ENCODE measurements at places on chromosomes 7 and 10.
A peak's percentile ranks its signal among the peaks of the same experiment; 100 is the strongest.

DNA sequence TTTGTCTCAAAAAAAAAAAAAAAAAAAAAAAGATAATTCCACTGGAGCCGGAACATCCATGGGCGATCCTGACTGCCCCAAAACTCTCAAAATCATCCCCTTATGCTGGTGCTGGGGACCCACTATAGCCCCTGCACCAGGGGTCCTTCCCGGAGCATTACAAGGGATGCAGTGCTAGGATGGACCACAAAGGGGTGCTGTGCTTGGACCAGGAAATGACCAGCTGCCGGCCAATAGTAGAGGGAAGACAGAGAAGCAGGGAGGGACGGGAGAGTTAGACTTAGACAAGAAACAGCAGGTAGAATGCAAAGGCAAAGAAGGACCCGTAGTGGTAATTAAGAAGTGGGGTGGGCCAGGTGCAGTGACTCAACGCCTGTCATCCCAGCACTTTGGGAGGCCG is 40.5 kb downstream of the RCC1L start:
- no peak for DNase-seq

DNA sequence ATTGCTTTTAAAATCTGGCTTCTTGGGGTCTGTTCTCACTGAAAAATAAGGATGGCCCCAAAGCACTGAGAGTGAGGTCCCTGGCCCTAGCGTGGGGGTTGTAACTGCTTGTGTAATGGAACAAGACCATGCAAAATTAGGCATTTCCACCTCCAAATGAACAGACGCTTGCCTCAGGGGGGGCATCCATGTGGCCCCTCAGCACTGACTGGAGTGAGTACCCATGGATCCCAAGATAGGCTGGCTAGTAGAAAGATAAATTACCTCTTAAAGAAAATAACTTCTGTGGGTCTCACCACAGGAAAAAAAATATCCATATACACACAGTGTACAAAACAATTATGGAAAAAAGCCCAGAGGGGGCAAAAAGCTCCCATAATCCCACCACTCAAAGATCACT is 15.2 kb upstream of the CPA1 start:
- no peak for DNase-seq

GRCh38 chr10:21138769-21139340 is 241.7 kb upstream of the NEBL start:
- DNase-seq: no peak

GRCh38 chr7:128007303-128007680 is 23.9 kb downstream of the LRRC4 start:
- no peak for DNase-seq

- no peak for DNase-seq
These were observed 154.3 kb downstream of the SEMA3E start for GRCh38 chr7:83494683-83495082.

DNA sequence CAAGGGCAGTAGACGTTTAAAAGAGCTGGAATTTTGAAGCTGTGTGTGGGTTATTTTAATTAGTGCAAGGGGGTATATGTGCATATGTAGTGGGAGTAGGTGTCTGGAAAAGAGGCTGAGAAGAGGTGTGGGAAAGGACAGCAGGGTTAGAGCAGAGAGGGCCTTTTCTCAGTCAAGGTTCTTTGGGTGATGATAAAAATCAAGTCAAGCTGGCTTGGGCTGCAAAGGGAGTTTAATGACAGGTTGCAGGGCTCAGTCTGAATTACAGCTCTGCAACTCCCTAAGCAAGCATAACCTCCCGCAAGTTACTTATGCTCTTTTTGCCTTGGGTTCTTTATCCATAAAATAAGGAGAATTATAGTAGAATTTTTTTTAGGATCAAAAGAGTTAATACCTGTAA is 83.5 kb downstream of the RELN start:
- DNase-seq: no peak

DNA sequence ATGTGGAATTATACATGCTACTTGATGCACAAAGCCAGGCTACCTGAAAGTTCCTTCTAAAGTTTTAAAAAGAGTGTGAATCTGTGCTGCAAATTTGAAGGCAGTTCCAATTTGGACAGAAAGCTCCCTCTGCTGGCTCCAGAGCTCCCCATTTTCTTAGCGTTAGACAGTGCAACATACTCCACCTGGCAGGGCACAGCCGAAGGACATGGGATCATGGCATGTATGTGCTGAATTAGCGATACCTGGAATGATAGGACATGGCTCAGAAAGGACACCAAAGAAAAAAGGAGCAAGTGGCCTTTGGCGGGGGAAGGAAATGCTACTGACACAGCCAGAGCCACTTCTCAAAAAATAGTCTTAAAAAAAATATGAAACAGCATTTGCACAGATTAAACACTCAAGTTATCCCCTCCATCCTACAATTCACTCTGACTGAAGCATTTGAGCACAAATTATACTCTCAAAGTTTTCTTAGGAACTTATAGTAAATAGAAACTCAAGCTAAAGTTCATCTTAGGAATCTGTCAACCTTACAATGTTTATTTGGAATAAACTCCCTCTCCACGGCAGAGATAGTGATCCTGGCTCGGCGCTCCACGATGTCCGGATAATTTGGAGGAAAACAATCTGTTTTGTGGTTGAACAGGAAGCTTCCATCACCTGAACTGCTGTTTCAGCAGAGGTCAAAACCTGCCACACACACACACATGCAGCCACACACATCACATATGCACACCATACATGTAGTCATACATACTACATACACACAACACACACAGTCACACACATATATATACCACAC is 80.0 kb downstream of the C7orf25 start:
- DNase-seq: peak; percentile 21

DNA sequence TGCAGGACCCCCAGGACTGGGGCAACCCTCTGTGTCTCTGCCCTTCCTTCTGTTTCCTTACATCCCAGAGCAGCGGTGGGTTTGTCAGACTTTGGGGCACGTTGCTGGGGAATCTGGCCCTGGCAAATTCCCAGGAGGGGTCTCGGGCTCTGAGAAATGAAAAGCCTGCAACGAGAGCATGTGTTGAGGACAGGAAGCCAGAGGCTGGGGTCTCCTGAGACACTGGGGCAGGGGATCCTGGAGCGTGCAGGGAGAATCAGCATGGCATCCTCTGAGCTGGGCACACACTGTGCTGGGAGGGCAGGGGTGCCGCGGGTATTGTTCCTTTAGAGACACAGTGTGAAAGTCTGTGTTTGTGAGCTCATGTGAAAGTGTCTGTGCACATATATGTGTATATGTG is 279.9 kb upstream of the PPP2R2D start:
- DNase-seq: no peak

- no peak for DNase-seq
These were observed 77.5 kb upstream of the CACUL1 start for GRCh38 chr10:118832241-118832651.

DNA sequence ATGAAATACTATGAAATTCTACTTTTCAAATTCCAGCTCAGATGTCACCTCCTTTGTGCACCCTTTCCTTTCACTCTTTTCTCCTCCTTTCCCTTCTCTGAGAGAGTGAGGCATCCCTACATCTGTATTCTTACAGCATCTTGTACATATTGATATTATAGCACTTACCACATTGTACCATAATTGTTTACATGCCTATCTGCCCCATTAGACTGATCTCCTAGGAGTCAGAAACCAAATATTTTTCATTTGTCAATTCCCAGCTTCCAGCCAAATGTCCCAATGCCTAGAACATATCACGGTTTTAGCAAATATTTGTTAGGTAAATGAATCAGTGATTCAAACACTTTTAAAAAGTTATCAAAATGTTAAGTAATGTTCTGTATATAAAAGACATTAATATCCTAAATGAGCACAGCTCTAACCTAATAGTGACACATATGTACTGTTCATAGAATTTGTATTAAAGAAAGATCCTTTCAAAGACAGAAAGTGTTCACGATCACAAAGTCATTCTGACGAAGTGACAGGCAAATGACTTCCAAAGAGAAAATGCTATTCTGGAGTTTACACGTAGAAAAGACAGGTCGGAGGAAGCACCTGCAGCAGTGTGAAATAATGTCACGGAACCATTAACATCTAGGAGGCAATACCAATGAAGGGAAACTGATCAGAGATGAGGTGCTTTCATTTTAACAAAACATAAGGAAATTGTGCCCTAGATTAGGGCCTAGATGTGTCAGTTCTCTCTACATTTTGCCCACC is 774.2 kb downstream of the MAGI2 start:
- DNase-seq: no peak

GRCh38 chr10:111445667-111446066 is 368.8 kb downstream of the ADRA2A start:
- no peak for DNase-seq

GRCh38 chr10:14740684-14741247 is 33.9 kb downstream of the FAM107B start:
- no peak for DNase-seq

DNA sequence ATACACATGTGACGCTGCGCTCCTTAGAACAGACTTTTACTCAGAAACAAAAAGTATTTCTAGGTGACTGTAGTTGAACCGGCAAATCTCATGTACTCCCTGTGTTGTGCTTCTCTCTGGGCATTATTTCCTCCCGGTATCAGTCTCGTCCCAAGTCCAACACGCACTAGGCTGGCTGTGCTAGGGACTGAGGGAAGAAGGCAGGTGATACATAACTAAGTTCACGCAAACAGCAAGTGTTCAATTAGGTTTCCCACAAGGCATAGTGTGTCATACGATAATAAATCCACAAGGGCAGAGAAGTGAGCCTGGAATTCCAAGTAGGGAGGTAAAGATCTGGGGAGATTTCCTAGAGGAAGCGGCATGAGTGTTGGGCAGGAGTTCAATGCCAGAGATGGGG is 20.4 kb downstream of the FAM53B start:
- no peak for DNase-seq

GRCh38 chr7:117827862-117828261 is 45.4 kb downstream of the CTTNBP2 start:
- no peak for DNase-seq

DNA sequence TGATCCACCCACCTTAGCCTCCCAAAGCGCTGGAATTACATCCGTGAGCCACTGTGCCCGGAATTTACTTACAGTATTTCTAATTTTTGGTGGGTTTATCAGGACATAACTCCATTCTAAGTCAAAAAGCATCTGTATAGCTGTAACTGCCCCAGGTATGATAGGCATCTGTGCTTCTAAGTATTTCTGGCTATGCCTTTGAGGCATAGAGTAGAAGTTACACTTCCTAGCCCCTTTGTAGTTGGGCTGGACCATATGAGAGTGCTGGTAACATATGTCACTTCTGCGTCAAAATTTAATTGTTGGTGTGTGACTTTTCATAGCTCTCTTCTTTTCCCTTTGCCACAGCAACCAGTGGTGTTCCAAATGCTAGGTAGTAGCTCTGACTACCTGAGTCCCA is 153.3 kb downstream of the RTKN2 start:
- no peak for DNase-seq

DNA sequence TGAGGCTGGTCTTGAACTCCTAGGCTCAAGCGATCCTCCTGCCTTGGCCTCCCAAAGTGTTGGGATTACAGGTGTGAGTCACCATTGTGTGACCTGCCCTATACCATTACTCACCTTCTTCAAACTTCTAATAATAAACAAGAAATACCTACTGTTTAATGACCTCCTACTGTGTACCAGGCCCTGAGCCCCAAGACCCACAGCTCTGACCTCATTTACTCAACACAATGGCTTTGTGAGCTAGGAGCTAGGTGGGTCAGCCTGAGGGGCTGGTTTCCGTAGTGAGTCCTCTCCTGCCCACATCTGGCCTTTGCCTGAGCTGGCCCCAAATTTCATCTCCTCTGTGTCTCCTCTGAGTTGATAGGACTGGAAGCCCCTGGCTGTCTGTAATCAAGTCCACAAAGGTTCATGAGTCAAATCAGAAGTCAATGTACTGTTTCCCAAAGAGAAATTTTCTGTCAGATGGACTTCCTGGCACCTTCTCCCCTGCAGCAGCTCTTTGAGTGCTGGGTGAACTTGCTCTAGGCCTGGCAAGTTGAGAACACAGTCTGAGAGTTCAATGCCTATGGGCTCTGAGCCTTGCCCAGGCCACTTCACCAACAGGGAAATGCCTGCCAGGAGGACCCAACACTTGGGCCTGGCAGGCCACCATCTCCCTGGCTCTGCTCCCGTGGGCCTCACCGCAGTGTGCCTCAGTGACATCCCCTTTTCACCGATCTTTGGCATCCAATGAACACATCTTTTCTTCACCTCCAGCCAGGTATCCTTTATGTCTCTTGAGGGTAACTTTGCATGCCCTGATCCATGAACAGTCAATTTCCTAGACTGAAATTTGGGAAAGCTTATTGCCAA is 24.0 kb downstream of the NEURL1 start:
- DNase-seq: no peak

GRCh38 chr7:159218607-159219006 is 73.9 kb upstream of the VIPR2 start:
- DNase-seq: no peak

DNA sequence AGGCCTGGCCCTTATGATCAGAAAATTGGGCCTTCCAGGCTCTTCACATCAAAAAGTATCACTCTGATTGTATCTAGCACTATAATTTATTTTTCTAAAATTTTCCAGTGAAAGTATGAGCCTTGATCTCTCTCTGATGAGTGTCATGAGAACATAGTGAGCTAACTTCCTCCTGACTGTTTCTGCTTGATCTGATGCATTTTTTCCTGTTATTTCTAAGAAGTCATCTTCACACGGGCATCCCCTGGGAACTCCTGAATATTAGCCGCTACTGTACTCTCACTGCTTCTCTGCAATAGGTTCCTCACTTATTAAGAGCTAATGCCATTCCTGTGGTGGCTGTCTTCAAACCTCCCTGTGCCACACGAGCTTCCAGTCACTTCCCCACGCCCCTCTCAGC is 63.1 kb upstream of the ZPBP start:
- no peak for DNase-seq

DNA sequence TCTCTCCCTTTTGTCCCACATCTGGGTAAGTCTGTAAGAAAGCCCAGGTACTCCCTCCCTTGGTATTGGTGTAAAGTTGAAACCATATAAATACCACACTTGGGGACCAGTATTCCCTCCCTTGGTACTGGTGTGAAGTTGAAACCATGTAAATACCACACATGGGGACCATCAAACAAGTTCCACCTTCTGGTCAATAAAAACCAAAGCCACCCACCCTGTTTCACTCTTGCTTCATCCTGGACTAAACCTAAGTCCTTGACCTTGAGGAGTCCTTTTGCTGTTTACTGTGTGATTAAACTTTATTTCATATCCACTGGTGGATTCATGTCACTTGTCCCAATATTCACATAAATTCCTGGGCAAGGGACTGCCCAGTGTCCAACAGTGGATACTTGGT is 8.4 kb downstream of the P4HA1 start:
- no peak for DNase-seq

DNA sequence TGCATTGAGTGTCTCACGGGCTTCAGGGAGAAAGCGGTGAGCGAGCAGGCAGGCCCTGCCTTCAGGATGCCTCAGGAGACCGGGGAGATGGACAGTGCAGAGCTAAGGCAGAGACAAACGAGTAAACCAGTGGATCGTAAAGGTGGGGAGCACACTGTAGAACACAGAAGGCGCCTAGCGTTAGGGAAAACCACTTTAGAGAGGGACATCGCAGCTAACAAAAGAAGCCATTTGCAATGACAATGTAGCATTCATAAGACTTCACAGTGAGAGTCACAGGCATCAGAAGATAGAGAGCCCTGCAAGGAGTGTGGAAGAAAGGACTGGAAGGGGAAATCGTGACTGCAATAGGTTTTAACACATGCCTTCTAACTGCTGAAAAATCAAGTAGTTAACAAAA is 54.9 kb upstream of the TMEM273 start:
- no peak for DNase-seq

Data from neuronal stem cell (in vitro differentiated cells).